ENCODE measurements at places on chromosomes 6 and 20. TPM values are rescaled to one million over a fixed set of nuclear protein-coding genes. Genes with fewer than 3 reads are reported as not detected.

The DEF6 gene
- total RNA-seq = 0.26 TPM

The RIPOR3 gene
- total RNA-seq = 17.5 TPM

The HSPA1L gene
- total RNA-seq = 3.0 TPM

The SCRT2 gene
- not detected for total RNA-seq

The TDRD6 gene
- total RNA-seq = 0.26 TPM

GRCh38 chr6:139395891-139396301 lies 21.4 kb upstream of the CITED2 start:
- no peak for DNase-seq

- DNase-seq = no peak
Observed at GRCh38 chr6:138622967-138623366, 123.7 kb upstream of the NHSL1 start.

DNA sequence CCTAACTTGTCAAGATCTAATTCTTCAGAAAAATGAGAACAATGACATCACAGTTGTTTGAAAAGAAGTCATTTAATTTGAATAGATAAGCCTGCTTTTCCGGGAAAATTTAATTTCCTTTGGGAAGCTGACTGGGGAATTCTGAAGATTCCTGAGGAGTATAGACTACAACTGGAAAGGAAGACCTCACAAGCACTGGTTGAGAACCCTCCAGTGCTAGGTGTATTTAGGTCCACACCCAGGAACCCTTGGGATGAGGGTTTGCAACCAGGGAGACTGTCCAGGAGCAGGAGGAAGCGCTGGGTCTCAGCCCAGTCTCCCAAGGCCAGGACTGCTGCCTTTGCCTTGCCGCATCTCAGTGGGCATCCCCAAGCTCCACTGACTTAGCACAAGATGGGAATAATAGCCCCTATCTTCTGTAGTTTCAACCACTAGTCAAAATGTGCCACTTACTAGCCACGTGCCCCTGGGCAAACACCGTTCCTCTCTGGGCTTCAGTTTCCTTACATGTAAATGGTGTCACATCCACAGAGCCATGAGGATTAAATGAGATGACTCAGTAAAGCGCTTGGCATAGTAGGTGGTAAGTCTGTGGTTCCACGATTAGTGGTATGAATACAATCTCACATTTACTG lies 6.9 kb upstream of the CD93 start:
- DNase-seq = no peak

DNA sequence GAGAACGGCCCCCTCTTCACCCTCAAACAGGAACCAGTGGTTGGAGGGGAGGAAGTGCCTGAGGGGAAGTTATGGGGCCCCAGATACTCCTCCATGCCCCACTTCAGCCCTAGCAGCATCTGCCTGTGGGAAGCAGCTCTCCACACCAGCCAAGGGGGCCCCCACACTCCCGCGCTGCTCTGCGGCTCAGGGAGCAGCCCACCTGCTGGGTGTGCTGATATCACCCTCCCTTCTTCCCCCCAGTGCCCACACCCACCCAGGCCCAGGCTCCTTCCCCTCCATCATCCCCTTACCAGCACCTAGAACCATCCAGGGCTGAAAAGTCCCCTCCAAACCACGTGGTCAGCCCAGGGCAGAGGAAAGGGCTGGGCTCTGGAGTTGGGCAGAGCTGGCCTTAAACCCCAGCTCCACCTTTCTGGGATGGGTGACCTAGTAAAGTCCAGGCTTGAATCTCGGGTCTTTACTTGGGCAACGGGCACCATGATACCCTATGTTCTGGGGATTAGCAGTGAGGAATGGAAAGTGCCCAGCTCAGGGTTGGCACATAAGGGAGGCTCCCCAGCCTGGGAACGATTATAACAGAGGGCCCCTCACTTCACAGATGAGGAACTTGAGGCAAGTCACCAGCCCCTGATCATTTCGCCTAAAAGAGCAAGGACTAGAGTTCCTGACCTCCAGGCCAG lies 663 bp downstream of the LST1 start:
- DNase-seq = no peak

GRCh38 chr6:128186729-128187128 lies 285.9 kb upstream of the THEMIS start:
- no peak for DNase-seq

- DNase-seq = no peak
Observed at GRCh38 chr6:142845143-142845571, 99.8 kb downstream of the HIVEP2 start.

- no peak for DNase-seq
Observed at GRCh38 chr6:78693835-78694234, 173.5 kb upstream of the IRAK1BP1 start.

DNA sequence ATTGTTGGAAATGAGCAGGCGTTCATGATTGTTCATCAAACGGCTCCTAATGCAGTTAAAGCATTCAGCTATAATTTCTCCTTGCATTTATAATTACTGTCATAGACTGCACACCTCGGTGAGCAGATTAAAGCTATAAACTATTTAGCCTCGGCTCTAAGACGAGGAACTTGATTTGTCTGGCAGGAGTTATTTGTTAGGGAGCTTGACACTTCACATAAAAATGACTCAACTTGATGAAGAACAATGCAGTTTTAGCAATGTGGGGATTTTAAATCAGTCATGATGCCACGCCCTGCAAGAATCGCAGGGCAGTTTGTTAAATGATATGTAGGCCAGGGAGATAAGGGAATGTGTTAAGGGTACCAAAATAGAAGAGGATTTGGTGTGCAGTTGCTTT lies 290.2 kb downstream of the TSHZ2 start:
- DNase-seq = no peak

GRCh38 chr6:10434235-10434634 lies 19.4 kb upstream of the TFAP2A start:
- DNase-seq = no peak

DNA sequence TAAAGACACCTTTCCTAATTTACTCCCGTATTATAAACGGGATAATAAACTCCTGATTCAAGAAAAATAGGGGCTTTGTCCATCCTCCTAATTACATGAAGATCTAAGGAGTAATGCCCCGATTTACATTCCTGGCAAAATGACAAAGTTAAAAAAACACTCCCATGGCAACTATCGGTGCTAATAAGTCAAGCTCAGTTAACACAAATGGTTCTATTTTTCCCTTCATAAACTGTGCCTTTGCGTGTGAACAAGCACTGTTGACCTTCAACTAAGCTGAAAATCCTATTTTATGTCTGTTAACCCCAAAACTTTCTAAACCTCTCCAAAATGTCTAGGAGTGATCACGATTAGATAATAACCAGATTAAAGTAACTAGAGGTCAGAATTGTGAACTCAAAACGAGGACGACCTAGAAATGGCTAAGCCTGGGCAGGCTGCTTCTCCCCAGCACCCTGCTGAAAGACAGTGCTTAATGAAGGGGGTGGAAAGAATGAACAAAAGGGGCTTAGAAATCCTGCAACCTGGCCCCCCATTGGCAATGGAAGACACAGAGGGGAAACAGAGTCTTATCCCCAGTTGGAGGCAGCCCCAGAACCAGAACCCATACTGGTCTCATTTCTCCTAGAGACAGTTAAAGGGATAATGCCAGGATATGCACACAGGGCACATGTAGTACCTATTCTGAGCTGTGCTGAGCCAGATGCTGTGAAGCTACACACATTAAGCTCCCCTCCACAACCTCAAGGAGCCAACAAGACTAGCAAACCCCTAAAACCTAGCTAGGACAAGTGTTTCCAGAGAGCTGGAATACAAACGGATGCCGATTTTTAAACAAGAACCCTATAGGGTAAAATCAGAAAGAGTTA lies 23.0 kb downstream of the SLC23A2 start:
- no peak for DNase-seq

- no peak for DNase-seq
Observed at GRCh38 chr6:46412662-46413061, 78.6 kb downstream of the RCAN2 start.

- no peak for DNase-seq
Observed at GRCh38 chr6:36169023-36170007, 27.2 kb upstream of the BRPF3 start.

DNA sequence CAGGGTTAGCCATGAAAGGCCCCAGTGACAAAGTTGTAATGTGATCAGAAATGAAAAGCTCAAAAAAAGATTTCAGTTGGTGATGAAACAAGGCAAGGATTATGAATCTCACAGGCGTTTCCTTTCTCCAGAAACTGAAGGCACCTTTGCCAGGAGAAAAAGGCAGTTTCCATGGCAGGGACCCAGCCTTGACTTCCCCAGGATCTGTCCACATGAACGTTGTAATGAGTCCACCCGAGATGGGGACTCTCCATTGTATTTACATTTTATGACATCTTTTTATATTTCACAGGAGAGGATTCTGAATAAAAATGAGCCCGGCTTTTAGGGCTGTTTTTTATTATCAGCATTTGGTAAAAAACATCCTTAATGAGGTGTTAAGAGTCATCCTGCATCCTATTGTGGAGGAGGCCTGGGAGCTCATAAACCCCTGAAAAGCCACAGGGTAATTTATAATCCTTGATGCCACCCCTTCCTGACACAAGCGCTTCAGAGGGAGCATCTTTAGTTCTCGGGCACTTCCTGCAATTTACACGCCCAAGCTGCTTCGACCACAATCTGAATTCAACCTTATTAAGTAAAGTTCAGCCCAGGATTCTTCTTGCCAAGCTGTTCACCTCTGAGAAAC lies 74.1 kb upstream of the SALL4 start:
- no peak for DNase-seq

DNA sequence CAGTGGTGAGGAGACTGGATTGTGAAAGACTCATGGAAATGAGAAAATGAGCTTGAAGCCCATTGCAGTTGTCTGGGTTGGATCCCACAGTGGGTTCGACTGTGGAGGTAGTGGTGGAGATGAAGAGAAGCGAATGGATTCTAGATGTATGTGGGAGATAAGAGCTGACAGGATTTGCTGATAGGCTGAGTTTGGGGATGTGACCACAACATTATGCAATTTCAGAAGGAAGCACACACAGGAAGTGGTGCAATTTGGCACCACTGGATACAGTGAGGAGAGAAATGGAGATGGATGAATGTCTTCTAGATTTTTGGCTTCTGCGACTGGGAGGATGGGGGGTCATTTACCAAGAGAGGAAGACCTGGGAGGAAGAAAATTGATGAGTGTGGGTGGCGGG lies 64.4 kb upstream of the MAFB start:
- no peak for DNase-seq

Data from uterus (tissue), 4 donors.